ENCODE measurements at places on chromosomes 11 and 22.

- DNase-seq: no peak
Measured at GRCh38 chr11:120605469-120605868, 93.9 kb downstream of the GRIK4 start.

- DNase-seq: no peak
Measured at GRCh38 chr11:103497268-103497667, 388.0 kb downstream of the DYNC2H1 start.

DNA sequence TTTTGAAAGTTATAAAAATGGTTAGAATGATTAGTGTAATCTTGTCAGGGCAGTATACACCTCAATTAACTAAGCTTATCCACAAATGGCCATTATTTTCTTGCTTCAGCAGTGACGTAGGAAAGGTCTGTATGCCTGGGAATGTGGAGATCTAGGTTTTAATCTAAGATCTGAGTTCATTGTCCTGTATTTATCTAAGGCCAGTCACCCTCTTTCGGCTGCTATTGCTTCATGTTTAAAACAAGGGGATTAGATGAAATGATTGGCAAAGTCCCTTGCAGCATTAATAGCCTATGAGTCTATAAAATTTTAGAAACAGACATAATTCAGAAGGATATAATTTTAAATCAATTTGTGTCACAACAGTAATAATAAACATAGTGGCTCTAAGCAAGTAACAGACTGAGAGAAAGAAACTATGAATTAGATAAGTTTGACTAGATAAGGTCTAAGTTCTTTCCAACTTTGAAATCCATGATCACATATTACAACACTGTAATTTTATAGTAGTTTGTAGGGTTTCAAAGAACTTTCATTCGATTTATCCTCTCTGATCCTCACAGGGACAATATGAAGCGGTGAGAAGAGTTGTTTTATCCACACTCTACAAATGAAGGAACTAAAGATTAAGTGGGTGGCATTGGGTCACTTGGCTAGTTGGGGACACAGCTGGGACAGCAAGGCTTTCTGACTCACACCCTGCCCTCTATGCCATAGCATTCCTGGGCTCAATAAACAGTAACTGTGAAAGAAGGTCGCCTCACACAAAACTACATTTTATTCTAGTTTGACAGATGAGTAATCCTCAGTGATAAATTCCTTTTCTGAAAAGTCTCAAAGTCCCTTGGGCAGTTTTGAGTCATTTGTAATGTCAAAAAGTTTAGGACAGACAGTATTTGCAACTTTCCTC lies 60.6 kb upstream of the RDX start:
- no peak for DNase-seq

DNA sequence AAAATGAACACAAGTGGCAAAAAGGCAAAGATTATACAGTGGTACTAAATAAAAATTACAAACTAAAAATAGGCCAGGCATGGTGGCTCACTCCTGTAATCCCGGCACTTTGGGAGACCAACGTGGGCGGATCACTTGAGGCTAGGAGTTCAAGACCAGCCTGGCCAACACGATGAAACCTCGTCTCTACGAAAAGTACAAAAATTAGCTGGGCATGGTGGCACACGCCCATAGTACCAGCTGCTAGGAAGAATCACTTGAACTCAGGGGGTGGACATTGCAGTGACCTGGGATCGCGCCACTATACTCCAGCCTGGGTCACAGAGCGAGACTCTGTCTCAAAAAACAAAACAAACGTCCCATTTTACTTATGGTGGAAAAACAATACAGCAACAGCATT lies 24.5 kb downstream of the ZNF280B start:
- DNase-seq: no peak

DNA sequence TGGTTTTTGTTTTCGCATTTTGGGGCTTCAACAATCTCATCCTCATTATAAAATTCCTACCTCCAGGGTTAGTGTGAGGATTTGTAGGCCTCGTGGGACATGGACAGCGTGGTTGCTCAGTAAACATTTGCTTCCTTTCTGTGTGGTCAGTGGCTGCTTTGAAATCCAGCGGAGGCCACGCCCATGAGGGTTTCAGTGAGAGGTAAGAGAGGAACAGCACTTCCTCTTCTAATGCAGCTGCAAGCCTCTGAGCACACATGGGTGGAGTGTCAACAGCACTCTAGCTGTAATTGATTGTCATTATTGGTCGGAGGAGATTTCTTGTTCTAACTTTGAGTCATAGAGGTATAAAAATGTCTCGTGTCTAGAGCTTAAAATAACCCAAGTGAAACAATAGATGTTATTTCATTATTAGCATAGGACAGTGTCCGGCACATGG lies 6.0 kb upstream of the ARHGAP42 start:
- DNase-seq: no peak

DNA sequence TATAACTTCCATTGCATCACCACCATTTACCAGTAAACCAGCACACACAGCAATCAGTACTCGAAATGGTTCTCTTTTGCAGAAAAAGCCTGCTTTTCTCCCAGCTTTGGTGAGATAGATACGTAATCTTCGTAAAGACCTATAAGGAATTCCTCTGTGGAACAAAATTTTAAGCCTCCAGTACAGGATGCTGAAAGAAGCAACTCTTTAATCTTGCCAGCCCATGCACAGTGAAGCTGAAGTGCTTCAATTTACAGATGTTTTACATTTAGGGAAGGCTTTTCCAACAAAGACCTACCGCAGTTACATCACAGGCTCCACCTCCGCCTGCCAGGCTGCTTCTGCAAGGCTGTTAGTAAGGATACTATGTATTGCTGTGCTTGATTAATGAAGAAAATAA lies 1.9 kb downstream of the ELMOD1 start:
- no peak for DNase-seq

- DNase-seq: peak; percentile 82
Measured at GRCh38 chr11:100719809-100720221, 32.7 kb downstream of the ARHGAP42 start.

- DNase-seq: no peak
Measured at GRCh38 chr22:50698546-50698945, 25.9 kb downstream of the SHANK3 start.

DNA sequence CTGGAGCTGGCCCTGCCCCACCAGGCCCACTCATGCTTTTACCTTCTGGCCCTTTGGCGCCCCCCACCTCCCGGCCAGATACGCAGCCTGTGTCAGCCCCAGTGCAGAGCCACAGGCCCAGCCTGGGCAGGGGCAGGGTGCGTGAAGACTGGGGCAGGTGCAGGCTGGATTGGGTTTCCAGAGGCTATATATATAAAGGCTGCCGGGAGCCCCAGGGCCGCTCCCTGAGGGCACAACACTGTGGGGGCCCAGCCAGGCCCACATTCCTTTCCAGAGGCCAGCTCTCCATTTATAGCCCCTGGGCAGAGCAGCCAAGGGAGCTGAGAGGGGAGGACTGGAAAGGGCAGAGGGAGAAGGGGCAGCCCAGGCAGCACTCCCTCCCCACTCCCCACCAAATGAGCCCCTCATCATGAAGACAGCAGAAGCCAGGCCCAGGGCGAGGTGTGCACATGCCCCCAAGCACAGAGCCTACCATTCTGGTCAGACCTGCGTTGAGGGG lies 5.0 kb upstream of the MYOD1 start:
- no peak for DNase-seq

DNA sequence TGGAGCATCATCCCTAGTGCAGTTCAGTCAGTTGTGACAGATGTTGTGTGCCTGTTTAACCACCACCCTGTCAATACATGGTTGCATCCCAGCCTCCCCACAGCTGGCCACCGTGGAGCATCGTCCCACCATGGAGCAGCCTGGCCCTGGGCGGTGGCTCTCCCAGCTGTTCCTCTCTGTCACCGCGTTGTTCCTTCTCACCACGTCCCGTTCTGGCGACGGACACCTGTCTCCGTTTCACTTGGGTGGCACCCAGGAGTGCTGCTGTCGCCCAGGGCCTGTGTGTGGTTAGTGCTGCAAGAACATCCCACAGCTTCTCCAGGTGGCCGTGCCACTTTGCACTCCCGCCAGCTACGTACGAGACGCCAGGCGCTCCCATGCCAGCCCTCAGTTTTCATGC lies 26.5 kb downstream of the MUC6 start:
- no peak for DNase-seq

- no peak for DNase-seq
Measured at GRCh38 chr11:82406611-82407010, 327.1 kb downstream of the FAM181B start.

DNA sequence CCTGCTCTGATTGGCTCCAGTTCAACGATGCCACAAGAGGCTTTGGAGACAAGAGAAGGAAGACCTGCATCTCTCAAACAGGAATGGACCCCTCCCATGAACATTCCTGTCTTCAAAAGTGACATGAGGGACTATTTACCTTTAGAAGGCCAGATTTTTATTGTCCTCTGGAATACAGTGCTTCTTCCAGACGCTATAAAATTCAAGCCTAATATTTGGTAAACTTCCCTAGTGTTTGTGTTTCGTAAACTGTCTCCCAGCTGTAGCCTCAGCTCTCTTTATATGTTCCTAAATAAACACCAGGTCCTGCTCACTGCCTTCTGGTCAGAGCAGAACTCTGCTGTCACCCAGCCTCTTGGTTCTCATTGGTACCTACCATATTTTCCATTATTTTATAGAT lies 157.8 kb downstream of the CCDC34 start:
- DNase-seq: no peak

- no peak for DNase-seq
Measured at GRCh38 chr11:39990421-39990831, 1469.0 kb downstream of the LRRC4C start.

DNA sequence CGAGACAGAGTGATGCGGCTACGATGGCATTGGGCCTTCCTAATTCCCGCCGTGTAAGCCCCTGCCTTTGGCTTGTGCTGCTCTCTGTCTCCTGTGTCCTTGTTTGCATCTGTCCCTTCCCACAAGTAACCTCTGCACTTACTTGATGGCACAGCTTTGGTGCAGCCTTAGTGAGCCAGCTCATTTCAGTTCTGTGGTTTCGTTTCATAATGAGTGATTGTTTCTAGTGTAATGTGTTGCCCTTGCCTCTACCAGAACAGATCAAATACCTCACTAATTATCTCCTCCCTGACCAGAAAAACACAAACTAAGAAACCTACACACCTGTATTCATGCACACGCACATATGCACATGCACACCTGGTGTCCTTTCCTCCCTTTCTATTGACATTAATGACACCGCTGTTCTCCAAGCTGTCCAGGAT lies 58.8 kb downstream of the GRK3 start:
- DNase-seq: no peak

GRCh38 chr22:41722496-41722895 lies 23.2 kb downstream of the MEI1 start:
- no peak for DNase-seq

GRCh38 chr11:6570691-6571427 lies 32.6 kb downstream of the RRP8 start:
- DNase-seq: no peak

DNA sequence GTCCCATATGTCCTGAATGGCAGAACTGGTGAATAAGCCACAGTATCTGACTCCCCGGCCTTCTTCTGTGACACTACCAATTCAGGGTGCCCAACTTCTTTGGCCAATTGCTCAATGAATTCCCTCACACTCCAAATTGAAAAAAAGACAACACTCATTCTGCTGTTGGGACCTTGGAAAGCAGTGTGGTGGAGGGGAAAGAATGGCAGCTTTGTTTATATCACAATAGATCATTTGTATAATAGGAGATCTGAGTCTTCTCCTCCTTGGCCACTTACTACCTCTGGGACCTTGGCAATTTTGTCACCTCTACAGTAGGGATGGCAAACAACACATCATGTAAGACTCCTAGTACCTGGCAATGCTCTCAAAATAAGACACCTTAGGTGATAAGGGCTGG lies 64.6 kb downstream of the OPCML start:
- no peak for DNase-seq

DNA sequence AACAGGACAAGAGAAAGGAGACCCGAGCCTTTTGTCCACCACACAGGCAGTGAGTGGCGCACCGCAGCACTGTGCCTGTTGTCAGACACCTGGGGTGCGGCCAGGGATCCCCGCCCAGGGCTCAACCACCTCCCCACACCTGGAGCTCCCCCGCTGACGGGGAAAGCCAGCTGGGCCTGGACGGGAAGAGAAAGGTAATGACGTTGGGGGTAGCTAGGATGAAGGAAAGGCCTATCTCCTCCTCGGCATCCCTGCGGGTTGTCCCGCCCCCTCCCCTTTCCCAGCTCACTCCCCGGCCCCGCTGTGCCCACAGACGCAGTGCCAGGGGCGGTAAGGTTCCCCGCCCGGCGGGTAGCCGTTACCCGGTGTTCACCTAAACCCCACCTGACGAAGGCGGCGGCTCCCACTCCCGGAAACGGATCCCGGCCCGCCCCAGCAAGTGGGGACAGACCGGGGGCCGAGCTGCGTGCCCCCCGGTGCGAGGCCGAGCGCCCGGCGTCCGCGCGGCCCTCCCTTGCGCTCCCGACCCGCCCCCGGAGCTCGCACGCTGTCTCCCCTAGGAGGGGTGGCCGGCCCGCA lies 495 bp downstream of the HYOU1 start:
- no peak for DNase-seq

DNA sequence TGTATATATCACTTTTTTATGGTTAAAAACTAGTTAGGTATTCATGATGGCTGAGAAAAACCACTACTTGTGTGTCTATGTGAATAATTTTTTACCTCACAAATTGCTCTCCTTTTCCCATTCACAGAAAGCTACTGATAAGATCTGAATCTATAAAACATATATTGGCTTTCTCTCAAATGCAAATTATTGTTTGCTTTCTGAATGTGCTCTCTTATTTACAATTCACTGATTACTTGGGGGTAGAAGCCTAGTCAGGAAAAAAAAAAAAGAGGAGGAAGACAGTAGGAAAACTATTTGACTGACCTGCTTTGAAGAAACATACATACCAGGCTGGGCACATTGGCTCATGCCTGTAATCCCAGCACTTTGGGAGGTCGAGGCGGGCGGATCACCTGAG lies 20.5 kb downstream of the PGM2L1 start:
- no peak for DNase-seq

DNA sequence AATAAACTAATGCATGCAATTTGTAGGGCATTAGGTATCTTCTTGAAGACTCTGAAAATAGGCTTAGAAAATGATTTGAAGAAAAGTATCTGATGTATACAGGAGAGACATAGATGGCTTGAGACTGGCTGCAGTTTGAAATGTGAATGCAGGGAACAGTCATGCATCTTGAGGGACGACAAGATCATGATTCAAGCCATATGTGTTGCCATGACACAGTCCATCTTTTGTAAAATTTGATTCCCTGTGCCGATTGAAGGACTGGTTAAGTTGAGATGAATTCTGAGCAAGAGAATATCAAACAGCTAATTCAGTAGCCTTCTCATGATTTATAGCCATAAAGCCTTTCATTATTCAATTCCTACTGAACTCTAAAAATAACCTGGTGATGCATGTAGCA lies 231.6 kb downstream of the CASP12 start:
- DNase-seq: no peak

DNA sequence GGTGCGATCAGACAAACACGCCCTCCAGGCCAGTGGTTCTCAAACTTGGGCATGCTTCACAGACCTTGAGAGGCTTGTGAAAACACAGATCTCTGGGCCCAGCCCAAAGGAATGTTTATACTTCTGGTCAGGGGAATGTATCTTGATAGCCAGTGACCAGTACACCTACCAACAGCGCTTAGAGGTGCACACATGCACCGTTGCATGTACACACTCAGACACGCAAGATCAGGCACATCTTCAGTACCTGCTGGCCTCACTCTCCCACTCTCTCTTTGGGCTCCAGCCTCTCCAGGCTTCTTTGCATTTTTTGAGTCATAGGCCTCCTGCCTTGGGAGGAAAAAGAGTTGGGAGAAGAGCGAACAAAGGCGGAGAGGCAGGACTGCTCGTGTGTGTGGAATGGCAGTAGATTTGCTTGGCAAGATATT lies 11.7 kb upstream of the FXYD6 start:
- no peak for DNase-seq

GRCh38 chr11:92638678-92639077 lies 330.8 kb upstream of the MTNR1B start:
- peak; percentile 55 for DNase-seq

GRCh38 chr11:100269516-100269915 lies 417.6 kb upstream of the ARHGAP42 start:
- no peak for DNase-seq
